ENCODE measurements at places on chromosomes 2 and 18.

GRCh38 chr2:33366473-33366872 is 110.0 kb upstream of the RASGRP3 start:
- no peak for DNase-seq

DNA sequence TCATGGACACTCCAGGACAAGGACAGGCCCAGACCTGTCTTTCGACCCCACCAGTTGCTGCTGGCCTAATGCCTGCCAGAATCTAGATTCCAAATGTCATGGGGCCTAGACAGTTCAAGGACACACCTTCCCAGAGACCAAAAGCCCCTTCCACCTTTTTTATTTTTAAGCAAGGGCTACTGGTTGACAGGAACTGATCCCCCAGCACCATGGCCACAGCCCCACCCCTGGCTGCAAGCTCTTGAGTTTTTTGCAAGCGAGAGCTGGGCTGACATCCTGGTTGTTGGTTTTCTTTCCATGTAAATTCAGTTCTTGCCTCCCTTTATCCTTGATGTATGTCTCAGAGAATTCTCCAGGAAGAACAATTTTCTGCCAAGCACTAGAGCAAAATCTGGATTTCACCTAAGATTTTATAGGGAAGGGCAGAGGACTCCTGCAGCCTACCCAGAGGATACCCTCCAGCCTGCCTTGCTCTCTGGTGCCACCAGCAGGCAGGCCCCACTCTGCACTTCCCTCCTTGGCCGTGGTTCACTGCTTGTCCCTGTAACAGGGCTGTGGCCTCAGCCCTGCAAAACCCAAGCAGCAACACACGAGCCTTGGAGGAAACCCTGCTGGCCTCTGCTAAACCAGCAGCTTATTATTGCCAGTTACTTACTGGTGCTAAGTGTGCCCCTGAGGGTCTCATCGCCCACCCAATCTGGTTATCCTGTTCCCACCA is 97.7 kb downstream of the TWIST2 start:
- no peak for DNase-seq

GRCh38 chr2:150125708-150126107 is 361.8 kb downstream of the RND3 start:
- no peak for DNase-seq

DNA sequence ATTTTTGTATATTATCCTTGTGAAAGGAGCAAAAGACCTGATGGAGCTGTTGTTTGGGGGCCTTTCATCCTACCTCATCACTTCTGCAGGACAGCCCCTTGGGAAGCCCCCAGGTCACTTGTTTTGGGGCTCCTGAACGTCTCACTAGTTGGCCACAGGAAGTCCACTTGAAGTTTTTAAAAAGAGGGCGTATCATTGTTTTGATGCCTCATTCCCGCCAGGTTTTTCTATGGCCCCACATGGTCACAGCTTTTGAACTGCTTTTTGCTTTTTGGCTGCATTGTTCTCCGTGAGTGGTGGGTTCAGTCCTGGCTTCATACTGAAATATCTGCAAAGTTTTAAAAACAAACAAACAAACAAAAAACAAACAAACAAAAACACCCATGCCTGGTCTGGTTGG is 216.3 kb downstream of the PRKCE start:
- DNase-seq, result no peak

DNA sequence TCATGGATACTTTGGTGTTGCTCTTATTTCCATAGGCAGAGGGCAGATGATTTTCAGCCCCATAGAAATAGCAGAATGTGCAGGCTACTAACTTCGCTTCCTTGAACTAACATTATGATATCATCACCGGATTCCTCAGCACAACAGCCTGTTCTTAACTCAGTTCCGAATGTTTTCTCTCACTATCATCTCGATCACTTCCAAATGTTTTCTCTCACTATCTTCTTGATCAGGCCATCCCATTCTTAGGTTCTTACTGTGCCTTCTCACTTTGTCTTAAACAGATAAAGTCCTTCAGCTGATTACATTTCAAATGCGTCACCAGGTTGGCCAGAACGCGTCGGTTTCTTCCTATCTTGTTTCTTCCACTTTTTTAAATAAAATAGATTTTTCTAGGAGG is 11.4 kb upstream of the MBD2 start:
- DNase-seq, result no peak

- no peak for DNase-seq
Measured at GRCh38 chr2:200393191-200393590, 86.7 kb downstream of the SPATS2L start.

DNA sequence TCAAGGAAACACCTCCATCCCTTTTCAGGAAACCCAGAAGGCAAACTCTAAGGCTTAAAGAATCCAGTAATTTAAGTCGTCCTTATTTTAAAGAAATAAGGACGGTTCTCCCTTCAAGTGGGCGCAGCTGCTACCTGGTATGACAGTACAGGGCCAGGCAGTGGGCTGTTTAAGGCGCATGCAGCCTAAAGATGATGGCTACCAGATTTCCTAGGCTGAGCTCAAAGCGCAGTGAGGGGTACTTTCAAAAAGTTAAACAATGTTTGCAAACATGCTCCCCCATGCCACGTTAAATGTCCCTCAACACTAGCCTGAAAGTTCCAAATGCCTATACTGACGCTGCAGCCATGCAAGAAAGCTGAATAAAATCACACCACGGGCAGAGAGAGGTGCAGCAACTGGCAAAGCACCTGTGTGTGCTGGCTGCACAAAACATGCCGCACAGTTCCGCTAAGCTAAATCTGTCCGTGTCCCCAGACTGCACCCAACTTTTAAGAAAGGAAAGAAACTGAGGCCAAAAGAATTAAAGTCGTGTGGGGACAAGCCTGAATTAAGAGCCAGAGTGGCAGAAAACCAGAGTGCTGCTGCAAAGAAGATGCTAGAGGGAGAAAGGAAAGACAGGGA is 583 bp downstream of the HIBCH start:
- DNase-seq, result peak; percentile 14

DNA sequence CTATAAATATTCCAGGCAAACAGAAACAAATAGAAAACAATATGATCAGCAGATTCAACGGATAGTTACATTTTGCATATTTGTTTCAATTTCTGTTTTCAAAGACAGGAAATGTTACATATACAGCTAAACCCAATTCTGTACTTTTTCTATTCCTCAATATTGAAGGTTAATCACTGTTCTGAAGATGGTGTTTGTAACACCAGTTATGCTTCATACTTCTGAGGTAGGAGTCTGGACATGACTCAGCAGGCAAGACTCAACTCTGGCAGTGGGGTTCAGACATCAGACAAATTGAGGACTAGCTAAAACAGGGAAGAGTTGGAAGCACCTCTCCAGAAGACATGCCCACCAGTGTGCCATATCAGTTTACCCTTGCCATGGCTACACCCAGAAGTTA is 16.6 kb downstream of the SERPINB13 start:
- DNase-seq, result no peak

Measured in stimulated activated effector memory CD8-positive, alpha-beta T cell treated with anti-CD3 and anti-CD28 coated beads, Interleukin-12 subunit alpha, Interleukin-12 subunit beta, amount 100 ng/mL, for 72 hours (primary cell).